Immature natural killer cell (primary cell): ENCODE measurements at places on chromosomes 6 and 20.

DNA sequence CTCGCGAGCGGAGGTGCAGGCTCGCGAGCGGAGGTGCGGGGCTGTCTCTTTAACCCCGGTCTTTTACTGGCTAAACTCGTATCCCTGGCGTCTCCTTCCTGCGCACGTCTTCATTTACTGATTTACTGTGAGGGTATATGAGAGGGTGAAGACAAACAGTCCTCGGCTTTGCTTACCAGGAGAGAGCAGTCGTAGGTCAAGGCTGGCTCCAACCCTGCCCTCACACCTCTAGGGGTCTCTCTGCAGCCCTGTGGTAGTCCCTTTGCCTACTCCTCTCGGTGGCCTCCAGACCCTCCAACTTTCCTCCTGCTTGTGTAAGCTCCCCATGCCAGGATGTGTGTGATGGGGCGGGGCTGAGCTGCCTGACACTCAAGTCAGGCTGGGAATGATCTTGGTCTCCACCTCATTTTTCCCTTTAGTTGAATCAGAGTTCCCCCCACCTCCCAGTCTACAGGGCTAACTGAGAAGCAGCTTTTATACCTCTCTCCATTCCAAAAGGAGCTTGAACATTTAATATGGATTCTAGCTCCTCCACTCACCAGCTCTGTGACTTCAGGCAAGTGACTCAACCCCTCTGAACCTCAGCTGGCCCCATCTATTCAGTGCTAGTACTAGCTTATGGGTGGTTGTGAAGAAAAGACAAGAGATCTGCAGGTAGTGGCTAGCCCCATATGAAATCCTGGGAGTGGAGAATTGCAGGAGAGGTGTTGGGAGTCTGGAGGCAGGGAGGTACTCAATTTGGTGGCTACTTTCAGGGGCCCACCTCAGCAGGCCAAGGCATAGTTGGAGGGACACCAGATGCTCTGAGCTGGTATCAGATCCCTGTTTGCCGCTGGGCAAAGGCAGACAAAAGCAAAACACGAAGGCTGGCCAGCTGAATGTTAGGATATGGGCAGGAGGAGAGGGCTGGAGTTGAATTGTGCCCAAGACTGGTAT is 902 bp downstream of the SLC29A1 start:
- DNase-seq, result no peak

- DNase-seq, result no peak
Observed at GRCh38 chr6:113733381-113733780, 123.8 kb upstream of the MARCKS start.

GRCh38 chr6:52317841-52318581 is 33.5 kb upstream of the MCM3 start:
- no peak for DNase-seq

- DNase-seq, result no peak
Observed at GRCh38 chr6:14079971-14080370, 37.6 kb upstream of the CD83 start.

- no peak for DNase-seq
Observed at GRCh38 chr6:63615590-63615989, 20.0 kb upstream of the PHF3 start.

DNA sequence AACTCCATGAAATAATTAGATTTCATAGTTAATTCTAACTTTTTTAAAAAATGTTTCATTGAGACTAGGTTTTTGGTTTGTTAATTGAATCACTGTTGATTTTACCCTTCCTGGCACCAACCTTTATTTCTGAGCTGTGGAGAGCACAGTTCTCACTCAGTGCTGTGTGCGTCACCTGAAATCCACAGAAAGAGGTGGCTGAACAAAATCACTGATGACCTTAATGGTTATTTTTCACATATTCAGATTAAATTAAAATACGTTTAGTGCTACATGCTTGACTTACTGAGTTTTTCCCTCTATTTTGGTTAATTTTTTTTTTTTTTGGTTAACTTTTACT is 89.4 kb downstream of the SLC16A10 start:
- DNase-seq, result no peak

- no peak for DNase-seq
Observed at GRCh38 chr6:36444470-36444869, 1.7 kb downstream of the KCTD20 start.
